Stimulated activated CD8-positive, alpha-beta memory T cell treated with anti-CD3 and anti-CD28 coated beads, Interleukin-7, amount 100 ng/mL, for 1 hour (primary cell): ENCODE measurements at places on chromosomes 12 and 14.

- DNase-seq: no peak
These were observed 361.5 kb downstream of the EGLN3 start for GRCh38 chr14:33589334-33589733.

- no peak for DNase-seq
These were observed 109.3 kb downstream of the PDE3A start for GRCh38 chr12:20477672-20478071.

DNA sequence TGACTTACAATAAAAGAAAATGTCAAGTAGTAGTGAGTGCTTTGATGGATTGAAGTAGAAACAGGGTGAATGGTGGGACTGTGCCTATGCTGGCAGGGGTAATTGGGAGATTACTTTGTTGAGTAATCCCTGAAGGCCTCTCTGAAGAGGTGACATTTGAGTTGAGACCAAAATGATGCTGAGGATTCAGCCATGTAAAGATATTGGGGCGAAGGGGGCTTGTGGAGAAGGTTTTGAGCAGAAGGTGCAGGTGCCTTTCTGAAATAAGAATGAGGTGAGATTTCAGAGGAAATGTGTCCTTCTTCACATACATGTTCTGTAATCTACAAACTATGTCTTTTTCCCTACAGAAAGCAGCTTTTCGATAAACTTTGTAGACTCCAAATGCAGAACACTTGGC is 8.0 kb downstream of the GNG2 start:
- no peak for DNase-seq

- no peak for DNase-seq
These were observed 106.4 kb downstream of the PIWIL1 start for GRCh38 chr12:130444061-130444460.

GRCh38 chr12:110548678-110549077 is 34.4 kb downstream of the PPTC7 start:
- no peak for DNase-seq

- no peak for DNase-seq
These were observed 501.5 kb upstream of the USP15 start for GRCh38 chr12:61758661-61759060.

DNA sequence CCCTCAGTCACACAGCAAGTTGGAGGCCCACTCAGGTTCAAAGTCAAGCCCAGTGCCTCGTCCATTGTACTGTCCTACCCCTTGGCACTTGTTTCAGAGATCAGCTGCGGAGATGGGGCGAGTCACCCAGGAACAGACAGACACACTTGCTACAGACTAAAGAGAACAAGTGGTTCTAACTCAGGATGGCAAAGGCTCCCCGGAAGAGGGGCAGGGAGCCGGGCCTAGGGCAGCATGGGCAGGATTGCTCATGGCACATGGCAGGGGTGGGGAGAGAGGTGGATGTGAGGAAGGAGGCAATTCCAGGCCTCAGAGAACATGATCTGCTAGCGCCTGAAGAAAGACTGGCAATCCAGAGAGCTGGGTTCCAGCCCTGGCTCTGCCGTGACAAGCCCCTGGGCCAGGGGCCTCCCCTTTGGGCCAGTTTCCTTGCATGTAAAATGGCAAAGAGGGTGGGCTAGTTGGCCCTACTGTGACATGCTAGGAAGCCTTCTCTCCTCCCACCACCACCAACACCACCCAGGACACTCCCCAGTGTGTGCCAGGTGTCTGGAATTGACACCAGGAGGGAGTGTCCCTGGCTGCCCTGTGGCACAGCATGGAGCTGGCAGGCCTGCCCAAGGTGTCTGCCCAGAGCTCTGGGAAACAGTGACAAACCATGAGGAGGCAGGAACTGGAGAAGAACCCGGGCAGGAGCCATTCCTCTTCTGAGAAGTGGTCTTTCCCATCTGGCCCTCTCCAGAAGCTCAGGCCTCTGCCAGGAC is 24.0 kb upstream of the IRF2BPL start:
- no peak for DNase-seq
